ENCODE measurements at places on chromosomes 5 and 9. TPM values are rescaled to one million over a fixed set of nuclear protein-coding genes. Genes with fewer than 3 reads are reported as not detected.

The SH3TC2 gene
- not detected for total RNA-seq

The ZFP37 gene
- total RNA-seq, result 2.9 TPM

The FOXD4 gene
- total RNA-seq, result 0.30 TPM

The PRRX2 gene
- not detected for total RNA-seq

The CYLC2 gene
- not detected for total RNA-seq

The DRD1 gene
- not detected for total RNA-seq

The CCDC192 gene
- not detected for total RNA-seq

The ERCC8 gene
- 7.1 TPM for total RNA-seq

The PAXX gene
- total RNA-seq, result 94.2 TPM
